ENCODE measurements at places on chromosomes 1 and 21.

DNA sequence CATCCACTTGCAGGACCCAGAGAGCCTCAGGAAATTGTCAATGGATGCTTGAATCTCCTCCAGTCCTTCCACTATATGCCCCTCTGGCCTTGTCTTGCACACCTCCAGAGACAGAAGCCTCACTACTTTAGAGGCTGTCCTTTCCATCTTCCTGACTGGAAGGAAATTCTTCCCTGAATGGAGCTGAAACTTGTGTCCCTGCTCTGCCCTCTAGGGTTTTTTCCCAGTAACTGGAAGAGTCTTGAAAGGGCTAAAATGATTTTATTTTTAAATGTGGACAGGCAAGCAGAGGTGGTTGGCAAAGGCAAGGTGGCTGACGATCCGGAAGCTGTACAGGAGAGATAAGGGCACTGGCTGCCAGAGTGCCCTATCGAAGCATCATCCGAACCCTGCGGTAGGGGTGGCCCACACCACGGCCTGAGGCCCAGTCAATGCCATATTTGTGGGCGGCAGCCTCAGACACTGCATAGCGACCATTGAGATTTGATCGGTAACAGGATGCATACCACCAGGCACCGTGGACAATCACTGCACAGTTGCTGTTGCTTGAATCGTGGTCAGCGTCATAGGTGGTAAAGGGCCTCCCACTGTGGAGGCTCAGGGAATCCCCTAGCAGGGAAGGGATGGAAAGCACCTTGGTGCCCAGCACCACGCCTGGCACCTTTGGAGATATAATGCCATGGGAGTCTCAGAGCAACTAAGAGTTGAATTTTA, 2.3 kb upstream of the MAP3K6 start:
- DNase-seq = no peak

DNA sequence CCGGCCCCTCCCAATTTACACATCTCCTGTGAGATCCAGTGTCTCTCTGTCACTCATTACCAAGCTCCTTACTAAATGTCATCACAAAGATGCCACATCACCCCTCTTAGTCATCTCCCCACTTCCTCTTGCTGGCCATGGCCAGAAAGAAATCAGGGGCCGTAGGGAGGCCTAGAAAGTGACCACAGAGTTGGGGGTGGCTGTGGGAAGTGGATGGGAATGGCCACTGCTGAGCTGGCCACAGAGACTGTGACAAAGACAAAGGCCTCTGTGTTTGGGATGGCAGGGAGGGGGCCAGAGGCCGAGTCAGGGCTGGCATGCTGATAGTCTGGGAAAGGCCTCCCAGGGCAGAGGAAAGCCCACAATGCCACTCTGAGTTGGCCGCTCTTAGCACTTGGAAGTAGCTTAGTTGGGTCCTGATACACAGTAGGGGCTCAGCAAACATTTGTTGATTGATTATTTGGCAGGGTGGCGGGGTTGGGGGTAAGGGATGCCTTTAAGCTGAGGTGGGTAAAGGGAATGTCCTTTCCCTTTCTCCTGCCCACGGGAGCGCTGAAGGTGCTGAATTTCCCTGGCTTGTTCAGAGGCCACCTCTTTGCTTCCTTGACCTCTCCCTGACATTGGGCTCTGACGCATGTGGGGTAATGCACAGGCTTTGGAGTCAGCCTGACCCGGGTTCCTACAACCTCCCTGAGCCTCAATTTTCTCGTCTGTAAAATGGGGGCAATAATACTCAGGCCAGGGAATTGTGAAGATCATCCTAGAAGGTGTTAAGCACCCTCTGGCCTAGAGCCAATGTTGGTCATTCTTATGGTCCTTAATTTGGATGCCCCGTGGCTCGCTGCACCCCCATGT, 13.2 kb downstream of the NAV1 start:
- DNase-seq = no peak

GRCh38 chr1:221161571-221162041, 282.4 kb downstream of the HLX start:
- no peak for DNase-seq

DNA sequence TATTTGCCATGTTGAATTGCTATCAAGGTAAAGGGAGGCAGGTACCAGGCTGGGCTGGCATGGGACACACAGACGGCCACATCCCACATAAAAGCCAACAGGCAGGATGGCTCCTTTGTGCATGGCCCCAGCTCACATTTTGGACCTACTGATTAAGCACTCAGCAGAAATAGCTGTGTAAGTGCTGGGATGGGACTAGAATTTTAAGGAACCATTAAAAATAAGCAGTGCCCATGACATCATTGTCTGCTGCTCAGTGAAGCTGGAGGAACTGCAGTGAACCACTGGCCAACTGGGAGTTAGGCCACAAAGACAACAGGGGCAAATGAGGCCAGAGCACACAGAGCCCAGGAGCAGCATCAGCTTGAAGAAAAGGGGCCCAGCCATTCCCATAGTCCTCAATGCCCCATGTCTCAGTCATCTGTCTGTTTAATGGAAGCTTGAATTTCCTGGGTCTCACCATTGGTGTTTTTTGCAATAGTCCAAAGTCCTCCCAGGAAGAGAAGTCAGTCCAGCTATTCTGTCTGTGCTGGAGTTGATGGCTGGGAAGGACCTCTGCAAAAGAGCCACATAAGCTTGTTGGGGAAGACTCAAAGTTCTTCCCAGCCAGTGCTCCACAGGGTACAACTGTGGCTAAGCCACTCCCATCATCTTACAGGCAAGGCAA, 45.3 kb upstream of the TNR start:
- DNase-seq = no peak

DNA sequence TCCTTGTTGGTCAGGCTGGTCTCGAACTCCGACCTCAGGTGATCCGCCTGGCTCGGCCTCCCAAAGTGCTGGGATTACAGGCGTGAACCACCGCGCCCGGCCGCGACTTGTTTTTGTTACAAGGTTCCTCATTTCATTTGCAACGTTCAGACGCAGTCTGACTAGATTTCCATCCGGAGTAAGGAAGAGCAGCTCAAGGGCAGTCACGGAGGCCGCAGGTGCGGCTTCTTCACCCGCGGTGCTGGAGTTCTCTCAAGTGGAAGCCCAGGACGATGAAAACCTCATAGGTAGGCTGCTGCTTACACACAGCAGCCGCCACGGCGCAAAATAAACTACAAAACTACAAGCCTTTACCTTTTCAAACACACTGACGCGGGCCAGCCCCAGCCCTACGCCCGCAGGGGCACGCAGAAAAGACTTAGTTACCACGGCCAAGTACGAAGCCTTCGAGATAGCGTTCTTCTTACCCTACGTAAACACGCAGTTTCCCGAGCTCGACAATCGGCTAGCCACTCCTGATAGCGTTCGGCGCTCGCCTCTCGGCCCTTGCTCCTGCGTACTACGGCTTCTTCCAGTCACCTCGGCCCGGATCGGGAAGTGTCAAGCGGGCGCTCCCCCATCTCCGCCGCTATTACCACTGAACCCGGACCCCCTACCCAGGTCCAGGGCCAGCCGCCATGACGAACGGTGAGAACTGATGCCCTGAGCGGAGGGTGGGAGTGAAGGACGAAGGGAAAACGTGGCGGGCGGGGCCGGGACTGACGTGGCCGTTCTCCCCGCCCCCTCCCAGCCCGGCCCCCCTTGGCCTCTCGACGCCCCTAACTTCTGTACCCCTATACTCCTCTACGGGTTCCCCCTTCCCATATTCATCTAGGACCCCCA, at the start of gene TMEM167B:
TSS of gene TMEM167B (plus strand) at position 569 of the 882 bp plus-strand sequence. CDS start at position 678, 109 bp downstream.
- DNase-seq = peak; percentile 58

- DNase-seq = no peak
Observed at GRCh38 chr1:244779410-244779809, 56.0 kb upstream of the COX20 start.

GRCh38 chr1:234716908-234717375, 107.0 kb upstream of the IRF2BP2 start:
- no peak for DNase-seq

- DNase-seq = no peak
Observed at GRCh38 chr1:230979952-230980351, 1.1 kb downstream of the ARV1 start.

GRCh38 chr1:12035312-12035711, 16.0 kb downstream of the MIIP start:
- no peak for DNase-seq

- DNase-seq = no peak
Observed at GRCh38 chr21:35026617-35027562, 22.2 kb downstream of the RUNX1 start.

- DNase-seq = no peak
Observed at GRCh38 chr1:64872067-64872466, 94.3 kb downstream of the JAK1 start.

DNA sequence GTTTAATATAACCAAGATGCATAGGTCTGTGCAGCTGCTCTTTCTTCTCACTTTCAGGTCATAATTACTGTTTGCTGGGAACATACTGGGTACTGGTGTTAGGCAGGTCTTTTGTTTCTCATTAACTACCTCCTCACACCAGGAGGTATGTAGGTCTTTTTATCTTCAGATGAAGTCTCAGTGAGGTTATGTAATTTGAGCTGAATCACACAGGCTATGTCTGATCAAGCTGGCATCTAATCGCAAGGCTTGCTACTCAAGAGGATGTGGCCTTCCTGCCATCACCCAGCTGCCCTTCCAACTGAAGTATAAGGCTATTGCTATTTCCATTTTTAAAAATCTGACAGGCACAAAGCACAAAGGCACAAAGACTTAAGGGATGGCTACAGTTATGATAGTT, 96.4 kb downstream of the RUNX1 start:
- DNase-seq = no peak

GRCh38 chr1:245441689-245442088, 286.9 kb downstream of the KIF26B start:
- DNase-seq = no peak

DNA sequence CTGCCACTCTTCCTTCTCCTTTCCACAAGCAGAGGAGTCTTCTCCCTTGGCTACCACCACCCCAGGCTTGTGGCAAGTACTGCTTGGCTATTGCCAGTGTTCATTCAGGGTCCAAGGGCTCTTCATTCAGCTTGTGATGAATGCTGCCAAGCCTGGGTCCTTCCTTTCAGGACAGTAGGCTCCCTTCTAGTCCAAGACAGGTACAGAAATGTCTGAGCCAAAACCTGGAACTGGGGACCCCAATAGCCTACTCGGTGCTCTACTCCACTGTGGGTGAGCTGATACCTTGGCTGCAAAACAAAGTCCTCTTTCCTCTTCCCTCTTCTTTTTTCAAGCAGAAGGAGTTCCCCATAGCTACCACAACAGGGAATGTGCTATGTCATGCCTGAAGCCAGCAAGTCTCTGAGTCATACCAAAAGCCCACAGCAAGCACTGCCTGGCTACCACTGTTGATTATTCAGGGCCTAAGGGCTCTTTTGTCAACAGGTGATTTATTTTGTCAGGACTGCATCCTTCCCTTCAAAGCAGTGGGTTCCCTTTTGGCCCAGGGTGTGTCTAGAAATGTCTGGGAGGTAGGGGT, 268.9 kb downstream of the HHAT start:
- DNase-seq = no peak

DNA sequence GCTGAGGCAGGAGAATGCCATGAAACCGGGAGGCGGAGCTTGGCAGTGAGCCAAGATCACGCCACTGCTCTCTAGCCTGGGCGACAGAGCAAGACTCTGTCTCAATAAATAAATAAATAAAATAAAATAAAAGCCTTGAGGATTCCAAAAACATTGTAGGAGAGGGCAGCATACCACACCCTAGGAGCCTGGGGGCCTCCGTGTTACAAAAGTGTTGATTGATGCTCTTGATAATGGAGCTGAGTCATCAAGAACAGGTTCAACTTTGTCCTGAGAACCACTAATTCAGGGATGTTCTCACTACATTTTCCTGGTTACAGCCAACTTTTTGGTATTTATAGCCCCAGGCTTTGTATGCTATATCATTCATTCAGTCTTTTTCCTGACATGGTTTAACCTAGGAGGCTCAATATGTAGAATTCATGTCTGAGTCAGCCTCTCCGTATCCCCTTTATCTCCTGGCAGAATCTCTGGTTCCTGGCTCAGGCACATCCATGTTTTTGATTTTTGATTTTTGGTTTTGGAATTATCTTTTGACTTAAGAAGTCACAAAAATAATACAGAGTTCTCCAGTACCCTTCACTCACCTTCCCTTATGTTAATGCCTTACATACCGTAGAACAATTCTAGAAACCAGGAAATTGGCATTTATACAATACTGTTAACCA, 69.4 kb downstream of the LRRC8D start:
- no peak for DNase-seq

DNA sequence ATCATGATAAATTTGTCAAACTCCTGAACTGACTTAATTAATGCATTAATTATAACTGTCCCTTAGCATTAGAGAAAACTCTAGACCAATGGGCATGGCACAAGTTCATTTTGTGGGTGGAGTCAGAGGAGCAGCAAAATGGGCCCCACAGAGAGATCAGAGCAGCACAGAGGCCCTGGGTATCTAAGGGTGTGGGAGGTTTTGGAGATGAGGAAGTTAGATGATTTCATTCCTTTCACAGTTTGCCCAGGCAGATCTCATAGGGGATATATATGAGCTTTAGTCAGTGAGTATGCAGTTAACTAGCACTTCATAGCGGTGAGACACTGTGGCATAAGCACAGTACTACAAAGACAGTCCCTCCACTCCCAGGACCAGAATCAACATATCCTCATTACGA, 117.3 kb downstream of the MAB21L3 start:
- DNase-seq = no peak

GRCh38 chr1:59071876-59072582, 224.9 kb upstream of the FGGY start:
- no peak for DNase-seq

GRCh38 chr1:152115344-152115743, at the start of gene TCHH:
Gene TCHH, minus strand, starts transcription at chr1:152115444. Its CDS starts 1,364 bp downstream, at chr1:152114080.
- no peak for DNase-seq

DNA sequence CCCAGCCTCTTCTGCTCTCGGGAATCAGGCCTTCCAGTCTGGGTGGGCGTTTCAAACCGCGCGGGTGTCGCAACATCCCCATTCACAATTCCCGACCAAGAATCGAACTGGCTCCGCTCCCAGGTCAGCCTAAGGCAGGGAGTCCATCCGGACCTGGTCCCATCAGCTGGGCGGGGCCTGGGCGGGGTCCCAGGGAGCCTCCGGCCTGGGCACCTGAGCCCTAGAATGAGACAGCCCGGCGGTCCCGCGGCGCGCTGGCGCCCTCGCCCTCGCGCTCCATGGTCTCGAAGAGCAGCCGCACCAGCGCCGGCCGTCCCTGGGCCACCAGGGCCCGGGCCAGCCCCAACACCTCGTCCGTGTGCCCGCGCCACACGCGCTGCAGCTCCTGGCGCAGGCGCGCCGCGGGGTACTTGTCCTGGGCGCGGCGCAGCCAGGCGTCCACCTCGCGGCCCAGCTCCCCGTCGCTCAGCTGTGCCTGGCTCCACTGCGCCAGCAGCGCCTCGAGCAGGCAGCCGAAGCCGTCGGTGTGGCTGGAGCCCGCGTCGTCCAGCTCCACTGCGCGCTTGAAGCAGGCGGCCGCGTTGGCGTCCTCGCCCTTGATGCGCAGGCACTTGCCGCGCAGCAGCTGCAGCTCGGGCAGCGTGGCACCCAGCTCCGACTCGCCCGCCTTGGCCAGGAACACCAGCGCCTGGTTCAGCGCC, 16.9 kb upstream of the PARS2 start:
- DNase-seq = no peak
